CD8-positive, alpha-beta memory T cell (primary cell): ENCODE measurements at places on chromosomes 11 and 22.

DNA sequence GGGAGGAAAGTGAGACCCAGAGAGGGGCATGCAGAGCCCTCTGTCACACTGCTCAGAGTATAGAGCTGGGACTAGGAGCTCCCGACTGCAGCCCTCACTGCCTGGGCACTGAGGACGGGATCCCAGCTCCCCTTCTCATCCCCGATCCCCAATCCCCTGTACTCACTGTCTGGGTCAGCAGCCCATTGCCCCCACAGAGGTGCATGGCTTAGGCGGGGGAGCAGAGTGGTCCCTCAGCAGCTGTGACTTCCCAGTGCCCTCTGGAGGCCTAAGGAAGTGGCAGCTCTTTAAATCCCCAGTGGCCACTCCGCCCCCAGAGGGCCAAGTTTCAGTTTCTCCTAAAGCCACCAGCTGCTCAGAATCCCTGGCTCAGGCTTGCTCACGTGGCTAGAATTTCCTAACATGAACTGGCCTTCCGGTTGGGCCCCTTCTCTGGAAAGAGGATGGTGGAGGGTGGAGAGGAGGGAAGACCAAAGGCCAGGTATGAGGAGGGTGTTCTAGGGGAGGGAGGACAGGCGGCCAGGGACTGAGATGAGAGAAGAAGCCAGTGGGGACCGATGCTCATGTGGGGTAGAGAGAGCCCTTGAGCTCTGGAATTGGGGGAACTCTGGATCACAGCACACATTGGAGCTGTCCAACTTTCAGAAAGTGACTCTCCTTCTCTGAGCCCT, at the start of gene BATF2:
BATF2 (minus strand) TSS at position 262 of the 671 bp plus-strand sequence; CDS start at position 205, 57 bp downstream.
- H3K27ac ChIP-seq: peak within 1 kb of the TSS; percentile 35
- no peaks in the 10 kb centered on the region for H3K27me3 ChIP-seq
- H3K4me1 ChIP-seq: peaks cover 9% of the 10 kb centered on the region
- no peak for DNase-seq
- no peak within 1 kb of the TSS for H3K4me3 ChIP-seq
- H3K36me3 ChIP-seq: no peaks in the 10 kb centered on the region

DNA sequence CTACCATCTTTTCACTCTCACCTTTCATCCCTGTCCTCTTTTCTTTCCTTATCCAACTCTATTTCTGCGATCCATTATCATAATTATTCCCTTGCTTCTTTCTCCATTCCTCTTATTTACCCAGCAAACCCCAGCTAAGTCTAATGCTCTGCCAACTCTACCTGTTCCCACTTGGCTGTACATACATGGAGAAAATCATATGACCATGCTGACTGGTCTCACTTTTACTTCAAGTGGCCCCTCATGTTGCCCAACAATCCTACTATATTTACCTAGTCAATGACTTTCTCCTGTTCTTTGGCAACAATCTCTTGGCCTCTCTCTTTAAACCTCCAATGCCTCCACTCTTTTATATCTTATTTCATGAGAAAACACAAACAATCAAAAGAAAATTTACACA, 94.1 kb downstream of the USP35 start:
- H3K4me1 ChIP-seq: no peaks in the 10 kb centered on the region
- H3K27ac ChIP-seq: no peak overlapping the region
- H3K4me3 ChIP-seq: no peak overlapping the region
- H3K36me3 ChIP-seq: no peaks in the 10 kb centered on the region

DNA sequence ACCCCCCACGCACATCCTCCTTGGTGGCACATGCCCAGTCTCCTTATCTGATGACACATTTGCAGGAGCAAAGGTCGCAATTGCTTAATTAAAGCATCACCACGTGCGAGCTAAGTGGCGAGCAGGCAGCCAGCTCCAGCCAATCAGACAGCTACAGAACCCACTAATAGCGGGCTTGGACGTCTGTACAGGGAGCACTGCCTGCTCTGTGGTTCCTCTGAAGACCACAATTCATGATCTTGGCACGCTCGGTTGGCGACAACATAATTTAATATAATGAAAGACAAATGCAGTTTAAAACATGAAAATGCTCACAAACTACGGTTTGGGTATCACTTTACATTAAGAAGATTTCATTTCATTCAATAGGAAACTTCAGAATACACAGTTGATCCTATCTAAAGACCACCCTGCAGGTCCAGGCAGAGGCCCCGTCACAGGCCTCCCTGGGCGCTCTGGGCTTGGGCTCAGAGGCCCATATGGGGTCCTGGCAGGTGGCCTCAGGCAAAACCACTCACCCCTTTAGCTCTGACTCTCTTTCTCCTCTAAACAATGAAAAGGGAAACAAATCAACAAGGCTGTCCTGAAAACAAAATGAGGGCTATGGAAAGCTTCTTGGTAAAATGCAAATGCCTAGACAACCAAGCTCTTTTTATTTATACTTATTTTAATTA, 10.4 kb downstream of the PACSIN2 start:
- no peak overlapping the region for H3K27ac ChIP-seq
- H3K4me3 ChIP-seq: no peak overlapping the region
- H3K4me1 ChIP-seq: peaks cover 20% of the 10 kb centered on the region
- DNase-seq: no peak
- H3K27me3 ChIP-seq: no peaks in the 10 kb centered on the region
- H3K36me3 ChIP-seq: no peaks in the 10 kb centered on the region

DNA sequence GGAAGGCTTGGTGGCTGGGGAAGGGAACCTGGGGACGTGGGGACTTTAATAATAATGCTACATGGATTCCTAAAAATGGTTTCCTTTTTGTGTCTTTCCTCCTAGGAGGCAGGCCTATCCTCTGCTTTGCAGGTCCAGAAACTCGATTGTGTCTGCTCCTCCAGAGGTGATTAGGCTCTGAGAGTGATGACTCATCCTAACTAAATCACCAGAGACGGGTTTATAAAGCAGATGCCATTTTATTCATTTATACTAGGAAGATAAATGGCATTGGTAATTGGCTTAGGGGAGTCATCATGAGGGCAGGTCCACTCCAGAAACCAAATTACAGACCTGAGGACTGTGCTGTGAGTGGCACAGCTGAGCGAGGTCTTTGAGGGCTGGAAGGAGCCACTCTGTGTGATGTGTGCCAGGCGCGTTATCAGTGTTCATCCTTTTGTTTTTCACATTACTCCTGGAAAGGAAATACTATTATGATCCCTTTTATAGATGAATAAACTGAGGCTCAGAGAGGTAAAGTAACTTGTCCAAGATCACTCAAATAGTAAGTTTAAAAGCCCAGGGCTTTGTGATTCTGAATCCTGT, 7.1 kb downstream of the NLRX1 start:
- H3K4me3 ChIP-seq: no peak overlapping the region
- no peaks in the 10 kb centered on the region for H3K27me3 ChIP-seq
- H3K36me3 ChIP-seq: peaks cover 2% of the 10 kb centered on the region
- DNase-seq: no peak
- H3K27ac ChIP-seq: no peak overlapping the region
- peaks cover 11% of the 10 kb centered on the region for H3K4me1 ChIP-seq

- H3K36me3 ChIP-seq: no peaks in the 10 kb centered on the region
- no peak for DNase-seq
- no peaks in the 10 kb centered on the region for H3K4me1 ChIP-seq
Measured at GRCh38 chr11:73203322-73203721, 14.8 kb upstream of the P2RY2 start.

GRCh38 chr22:26898946-26899605, 241.7 kb downstream of the MIAT start:
- H3K27me3 ChIP-seq: peaks cover 4% of the 10 kb centered on the region
- peaks cover 3% of the 10 kb centered on the region for H3K4me1 ChIP-seq
- H3K36me3 ChIP-seq: no peaks in the 10 kb centered on the region
- DNase-seq: no peak
- no peak overlapping the region for H3K27ac ChIP-seq
- H3K4me3 ChIP-seq: no peak overlapping the region

- peak overlapping the region; percentile 33 for H3K4me3 ChIP-seq
- peaks cover 9% of the 10 kb centered on the region for H3K27me3 ChIP-seq
- DNase-seq: peak; percentile 7
- H3K4me1 ChIP-seq: peaks cover 27% of the 10 kb centered on the region
- H3K36me3 ChIP-seq: no peaks in the 10 kb centered on the region
Measured at GRCh38 chr11:33893711-33894397, 2.0 kb upstream of the LMO2 start.
